ENCODE measurements at places on chromosomes 2 and 18.

DNA sequence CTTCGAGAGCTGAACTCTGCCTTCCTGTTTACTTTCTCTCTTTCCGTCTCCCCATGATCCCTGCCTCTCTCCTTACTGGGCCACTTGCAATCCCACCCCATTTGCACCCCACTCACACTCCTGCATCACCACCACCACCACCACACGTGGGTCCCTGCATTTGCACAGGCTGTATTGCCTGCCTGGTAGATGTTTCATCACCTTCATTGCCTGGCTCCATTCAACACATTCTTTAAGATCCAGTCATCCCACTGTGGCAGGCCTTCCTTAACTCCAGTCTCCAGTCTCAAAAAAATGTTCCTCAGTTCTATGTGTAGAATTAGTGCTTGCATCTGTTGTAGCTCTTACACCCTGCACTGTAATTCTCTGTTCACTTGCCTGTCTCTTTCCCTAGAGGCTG is 13.9 kb downstream of the NOSTRIN start:
- DNase-seq = no peak

DNA sequence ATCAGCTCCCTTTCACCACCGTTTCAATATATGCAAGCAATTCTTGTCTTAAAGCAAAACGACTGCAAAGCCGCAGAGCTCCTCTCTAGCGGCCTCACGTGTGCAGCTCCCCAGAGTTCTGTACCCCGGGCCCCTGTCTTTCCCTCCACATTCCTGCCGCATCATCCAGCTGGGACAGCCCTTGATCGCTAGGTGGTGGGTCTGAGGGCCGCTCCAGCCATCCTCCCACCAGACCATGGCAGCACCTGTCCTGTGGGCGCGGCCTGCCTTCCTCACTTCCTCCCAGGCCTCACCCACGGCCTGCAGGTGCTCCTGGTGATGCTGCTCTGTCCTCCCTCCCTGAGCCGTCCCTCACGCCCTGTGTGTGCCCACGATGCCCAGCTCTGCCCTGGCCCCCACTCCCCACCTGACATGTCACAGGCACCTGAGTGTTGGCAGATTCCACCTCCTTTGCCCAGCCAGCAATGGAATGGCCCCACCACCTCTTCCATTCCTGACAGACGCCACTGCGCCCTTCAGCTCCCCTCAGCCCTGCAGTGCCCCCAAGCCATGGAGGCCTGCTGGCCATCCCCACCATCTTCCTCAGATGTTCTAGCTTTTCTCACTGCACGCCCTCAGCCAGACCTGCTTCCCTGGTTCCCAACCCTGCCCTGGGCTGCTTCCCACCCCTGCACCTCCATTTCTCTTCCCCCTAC is 15.3 kb upstream of the ALLC start:
- DNase-seq = no peak

DNA sequence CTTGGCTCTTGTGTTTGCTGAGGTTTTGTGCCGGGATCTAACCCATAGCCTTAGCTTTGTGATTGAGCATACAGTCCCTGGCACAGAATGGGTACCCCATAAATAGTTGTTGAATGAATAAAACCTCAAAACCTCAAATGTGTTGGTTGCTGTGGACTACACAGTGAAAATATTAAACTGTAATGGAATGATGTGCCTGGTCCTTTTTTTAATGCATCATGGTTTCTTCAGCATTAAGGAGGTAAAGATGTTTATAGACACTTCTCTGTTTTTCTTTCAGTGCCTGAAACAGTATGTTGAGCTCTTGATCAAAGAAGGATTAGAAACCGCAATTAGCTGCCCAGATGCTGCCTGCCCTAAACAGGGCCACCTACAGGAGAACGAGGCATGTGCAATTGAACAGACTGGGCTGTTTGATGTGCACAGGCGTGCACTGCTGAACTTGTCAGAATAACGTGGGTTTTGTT is 97.0 kb downstream of the RNF144A start:
- no peak for DNase-seq

- no peak for DNase-seq
Measured at GRCh38 chr18:31931163-31931885, 11.6 kb downstream of the TRAPPC8 start.

- DNase-seq = no peak
Measured at GRCh38 chr2:177324797-177325196, 60.3 kb upstream of the NFE2L2 start.

GRCh38 chr2:241547781-241548450 is 10.6 kb upstream of the BOK start:
- no peak for DNase-seq

DNA sequence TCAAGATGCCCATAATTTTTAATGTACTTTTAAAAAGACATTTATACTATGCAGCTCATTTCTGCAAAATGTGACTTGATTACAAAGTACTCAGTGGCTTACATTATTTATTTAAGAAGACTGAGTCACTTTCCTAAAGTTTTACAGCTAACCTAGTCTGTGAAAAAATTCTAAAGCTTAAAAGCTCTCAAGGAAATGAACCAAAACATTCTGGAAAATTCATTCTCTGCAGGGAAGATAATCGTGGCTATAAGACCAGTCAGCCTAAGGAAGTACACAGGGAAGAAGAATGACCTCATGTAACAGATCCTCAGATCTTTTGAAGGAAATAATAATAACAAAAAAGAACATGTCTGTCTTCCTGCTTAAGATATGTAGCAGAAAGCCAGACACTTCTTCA is 232.1 kb upstream of the STK17B start:
- DNase-seq = no peak

DNA sequence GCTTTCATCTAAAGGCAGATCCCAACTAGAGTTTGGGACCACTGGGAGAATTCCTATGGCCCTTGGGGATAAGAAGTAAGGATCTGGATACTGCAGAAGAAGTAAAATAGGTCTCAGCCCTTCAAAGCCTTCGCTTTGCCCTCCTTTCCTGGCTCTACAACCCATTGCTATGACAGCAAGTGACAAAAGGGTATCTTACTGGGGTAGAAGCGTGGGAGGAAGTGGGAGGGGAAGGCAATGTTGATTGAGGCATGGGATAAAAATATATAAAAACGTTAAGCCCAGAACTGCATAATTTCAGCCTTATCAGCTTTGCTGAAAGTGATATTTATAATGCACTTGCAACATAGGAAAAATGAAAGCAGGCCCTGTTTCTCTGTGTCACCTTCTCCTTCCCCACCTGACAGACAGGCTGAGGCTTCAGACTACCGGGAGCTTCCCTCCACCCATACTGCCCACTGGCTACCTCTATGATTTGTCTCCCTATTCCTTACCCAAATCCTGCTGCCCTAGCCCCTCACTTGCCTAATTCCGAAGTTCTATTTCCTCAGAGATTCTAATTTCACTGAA is 14.9 kb upstream of the SOS1 start:
- DNase-seq = no peak

DNA sequence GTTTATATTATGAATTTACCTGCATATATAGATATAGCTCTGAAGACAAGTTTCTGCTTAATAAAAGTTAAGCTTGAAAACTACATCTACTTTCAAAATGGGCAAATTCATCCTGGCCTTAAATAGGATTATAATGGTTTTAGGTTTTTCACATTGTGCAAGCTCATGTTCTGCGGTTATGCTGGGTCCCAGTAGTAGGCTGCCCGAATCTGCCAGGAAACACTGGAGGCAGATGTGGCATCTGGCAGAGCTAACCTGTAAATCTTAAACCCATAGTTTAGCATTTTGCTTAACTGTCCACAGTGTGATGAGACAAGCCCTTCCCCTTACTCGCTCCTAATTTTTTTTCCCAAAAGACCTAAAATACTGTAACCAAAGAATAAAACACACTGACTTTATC is 234.2 kb downstream of the TCF4 start:
- no peak for DNase-seq

- DNase-seq = no peak
Measured at GRCh38 chr2:119575439-119575838, 31.2 kb downstream of the CFAP221 start.

- no peak for DNase-seq
Measured at GRCh38 chr2:233118648-233119000, 58.5 kb downstream of the INPP5D start.

- no peak for DNase-seq
Measured at GRCh38 chr18:27595113-27595838, 410.2 kb upstream of the CHST9 start.

GRCh38 chr2:152492911-152493310 is 157.9 kb downstream of the FMNL2 start:
- DNase-seq = no peak

- no peak for DNase-seq
Measured at GRCh38 chr2:45533771-45534170, 77.3 kb downstream of the SRBD1 start.

DNA sequence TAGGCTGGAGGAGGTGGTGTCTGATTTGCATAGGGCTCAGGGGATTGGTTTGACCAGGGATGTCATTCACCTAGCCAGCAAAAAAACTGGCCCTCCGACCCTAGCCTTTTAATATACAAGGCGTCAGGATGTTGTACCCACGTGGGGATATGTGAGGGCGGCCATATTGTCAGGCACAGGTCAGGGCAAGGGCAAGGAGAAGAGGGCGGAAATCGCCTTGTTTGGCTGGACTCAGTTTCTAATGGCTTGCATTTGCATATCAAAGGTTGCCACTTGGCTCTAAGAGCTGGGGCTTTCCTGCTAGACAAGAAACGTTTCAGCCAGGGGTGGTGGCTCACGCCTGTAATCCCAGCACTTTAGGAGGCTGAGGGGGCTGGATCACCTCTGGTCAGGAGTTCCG is 24.9 kb upstream of the PDCL3 start:
- no peak for DNase-seq

DNA sequence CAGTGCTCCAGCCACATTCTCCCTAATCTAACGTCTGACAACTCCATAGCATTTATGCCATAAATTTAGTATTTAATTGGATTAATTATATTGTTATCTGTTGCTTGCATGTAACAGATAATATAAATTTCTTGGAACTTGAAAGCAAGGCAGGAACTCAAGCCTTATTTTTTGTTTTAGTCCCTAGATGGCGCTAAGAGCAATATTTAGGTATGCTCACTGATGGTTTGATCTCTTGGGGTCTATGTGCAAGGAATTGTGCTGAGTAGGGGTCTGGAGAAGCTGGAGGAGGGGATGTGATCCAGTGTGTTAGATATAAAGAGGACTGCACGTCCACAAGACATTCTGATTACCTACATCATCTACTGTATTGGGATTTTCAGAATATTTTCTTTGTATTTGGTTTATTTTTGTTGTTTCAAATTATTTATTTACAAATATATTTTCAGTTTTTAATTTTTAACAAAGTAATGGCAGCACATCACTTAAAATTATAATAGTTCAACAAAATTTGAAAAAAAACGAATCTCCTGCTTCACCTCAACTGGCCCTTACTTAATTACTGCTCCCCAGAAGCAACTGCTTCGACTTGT is 32.8 kb downstream of the KATNAL2 start:
- DNase-seq = no peak

- no peak for DNase-seq
Measured at GRCh38 chr2:146748046-146748445, 1096.8 kb upstream of the ACVR2A start.

DNA sequence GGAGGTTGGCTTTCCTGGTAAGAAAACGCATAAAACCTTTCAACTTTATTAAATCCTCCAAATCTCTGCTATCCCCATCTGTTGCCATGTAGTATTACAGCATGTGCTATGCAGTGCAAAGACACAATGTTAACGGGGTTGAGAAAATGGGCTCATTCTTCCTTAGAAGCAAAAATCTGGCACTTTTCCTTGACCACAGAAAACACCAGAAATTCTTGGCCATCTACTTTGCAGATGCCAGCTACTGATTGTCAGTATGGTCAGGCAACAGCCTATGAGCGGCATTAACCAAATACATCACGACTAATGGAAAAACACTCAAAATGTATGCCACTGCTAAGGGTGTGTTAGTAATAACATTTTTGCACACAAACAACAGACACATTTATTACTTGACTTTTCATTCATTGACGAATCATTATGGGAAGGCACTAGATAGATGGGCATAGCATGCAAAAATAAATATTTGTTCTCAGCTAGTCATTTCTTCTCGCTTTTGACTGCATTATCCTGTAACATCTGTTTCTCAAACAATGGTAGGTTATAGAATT is 65.2 kb upstream of the CRIM1 start:
- DNase-seq = no peak

DNA sequence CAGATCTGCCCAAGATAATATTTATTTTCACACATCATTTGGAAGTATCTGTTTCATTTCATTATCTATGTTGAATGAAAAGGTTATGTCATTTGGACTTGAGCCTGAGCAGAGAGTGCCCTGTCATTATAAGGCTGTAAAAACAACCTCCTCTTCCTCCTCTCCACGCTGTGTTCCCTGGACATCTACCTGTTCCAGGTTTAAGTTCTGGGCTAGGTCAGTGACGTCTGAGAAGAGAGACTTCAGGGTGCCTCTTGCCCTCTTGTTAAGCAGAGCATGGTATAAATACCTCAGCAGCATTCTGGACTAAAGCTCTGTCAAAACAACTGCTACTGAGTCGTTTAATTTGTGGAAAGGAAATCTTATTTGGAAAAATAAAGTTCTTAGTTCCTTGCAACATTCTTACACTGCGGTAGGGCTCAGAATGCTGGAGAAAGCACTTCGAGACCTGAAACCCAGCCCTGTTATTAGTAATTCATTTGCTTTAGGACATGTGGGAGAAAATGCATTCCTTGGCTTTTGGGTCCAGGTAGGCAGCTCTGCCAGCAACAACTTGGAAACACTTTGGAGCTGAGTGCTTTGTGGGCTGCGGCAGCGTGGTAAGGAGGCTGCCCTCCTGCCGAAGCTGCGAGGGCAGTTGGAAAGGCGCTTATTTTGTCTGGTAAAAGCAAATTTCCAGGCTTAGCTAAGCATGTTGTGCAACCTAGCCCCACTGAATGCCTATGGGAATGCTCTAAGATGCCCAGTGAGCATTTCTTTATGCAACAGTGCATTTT is 91.8 kb upstream of the NEDD4L start:
- no peak for DNase-seq

GRCh38 chr2:172643142-172643541 is 87.3 kb downstream of the PDK1 start:
- no peak for DNase-seq

DNA sequence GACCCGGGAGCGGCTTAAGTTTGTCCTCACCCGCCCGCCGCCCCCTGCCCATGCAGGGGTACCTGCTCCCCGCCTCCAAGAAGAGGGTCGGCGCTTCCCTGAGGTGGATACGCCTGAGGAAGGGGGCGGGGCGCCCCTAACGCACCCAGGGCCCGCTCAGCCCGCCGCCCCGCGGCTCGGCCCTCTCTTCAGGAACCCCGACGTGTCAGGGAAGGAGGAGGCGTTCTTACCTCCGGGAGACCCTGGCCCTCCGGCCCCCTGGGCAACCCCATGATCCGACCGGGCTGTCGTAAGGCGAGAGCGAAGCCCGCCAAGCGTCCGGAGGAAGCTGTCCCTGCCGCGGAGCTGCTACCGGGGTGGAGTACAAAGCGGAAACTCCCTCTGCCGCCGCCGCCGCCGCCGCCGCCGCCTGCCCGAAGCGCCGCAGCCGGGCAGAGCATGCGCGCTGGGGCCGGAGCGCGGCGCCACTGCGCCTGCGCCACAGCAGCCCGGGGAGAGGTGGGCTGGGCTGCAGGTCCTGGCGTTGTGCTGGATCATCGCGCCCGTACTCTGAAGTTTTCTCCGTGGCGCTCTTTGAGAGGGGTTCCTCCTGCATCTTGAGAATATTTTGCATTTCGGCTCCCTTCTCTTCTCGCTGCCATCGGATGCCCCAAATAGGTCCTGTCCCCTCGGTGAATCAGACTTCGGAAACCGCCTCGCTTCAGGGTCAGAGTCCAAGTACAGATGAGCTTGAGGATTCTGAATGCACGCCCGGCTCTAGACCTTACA is at the start of gene CCDC93:
Gene CCDC93, minus strand, starts transcription at position 347 of the 768 bp plus-strand sequence. Its CDS starts 75 bp downstream, at position 272.
- DNase-seq = no peak

Measured in NCI-H187 treated with DMSO at 0.1 percent for 48 hours (cell line).